ENCODE measurements at places on chromosomes 11 and 22.

GRCh38 chr11:78460471-78460870 is 42.9 kb upstream of the GAB2 start:
- DNase-seq, result no peak

GRCh38 chr11:126756421-126756820 is 244.1 kb downstream of the KIRREL3 start:
- no peak for DNase-seq

DNA sequence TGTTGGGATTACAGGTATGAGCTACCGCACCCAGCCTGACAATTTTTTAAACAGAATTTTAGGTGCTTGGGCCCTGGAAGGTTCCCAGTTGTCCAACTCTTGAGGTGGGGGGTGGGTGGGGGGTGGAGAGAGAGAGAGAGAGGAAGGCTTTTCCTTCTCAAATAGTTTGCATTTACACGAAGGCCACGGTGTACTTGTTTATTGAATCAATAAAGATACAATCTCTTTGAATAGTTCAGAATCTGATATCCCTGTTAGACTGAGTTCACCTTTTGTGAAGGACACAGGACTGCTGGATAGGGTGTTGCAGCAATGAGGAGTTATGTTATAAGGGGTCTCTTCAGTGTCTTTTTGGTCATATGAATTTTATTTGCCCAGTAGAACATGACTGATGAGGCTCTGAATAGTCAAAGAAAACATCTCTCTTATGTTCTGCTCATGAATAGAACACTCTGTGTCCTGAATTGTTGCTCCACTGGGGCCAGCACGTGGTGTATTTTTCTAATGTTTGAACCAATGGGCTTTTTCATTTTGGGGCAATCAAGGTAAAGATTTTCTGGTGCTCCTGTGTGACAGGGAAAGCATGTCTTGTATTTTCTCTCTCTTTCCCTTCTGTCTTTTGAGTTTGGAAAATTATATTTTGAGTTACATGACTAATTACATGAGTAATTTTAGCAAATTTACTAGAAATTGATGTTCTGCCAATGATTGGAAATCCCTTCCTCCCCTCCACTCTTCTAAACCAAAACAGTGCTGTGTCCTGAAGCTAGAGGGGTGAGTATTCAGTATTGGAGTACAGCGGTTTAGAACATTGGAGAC is 61.7 kb downstream of the PTPRJ start:
- no peak for DNase-seq

DNA sequence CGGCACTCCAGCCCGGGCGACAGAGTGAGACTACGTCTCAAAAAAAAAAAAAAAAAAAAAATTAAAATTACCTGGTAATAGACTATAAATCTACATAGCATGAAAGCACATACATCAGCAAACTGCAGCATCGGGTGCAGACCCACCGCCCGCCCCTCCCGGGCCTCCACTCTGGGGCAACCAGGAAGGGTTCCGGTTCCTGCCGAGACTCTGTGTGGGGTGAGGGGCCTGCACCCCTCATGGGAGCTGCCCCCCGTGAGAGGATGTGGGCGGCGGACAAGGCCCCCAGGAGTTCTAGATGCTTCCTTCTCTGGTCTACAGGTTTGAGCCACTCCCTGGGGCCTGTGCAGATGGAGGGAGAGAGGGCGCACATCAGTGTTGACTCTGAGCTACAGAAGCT is 9.1 kb downstream of the DRD4 start:
- no peak for DNase-seq

- no peak for DNase-seq
These were observed 11.1 kb upstream of the PHLDA2 start for GRCh38 chr11:2940147-2940920.

DNA sequence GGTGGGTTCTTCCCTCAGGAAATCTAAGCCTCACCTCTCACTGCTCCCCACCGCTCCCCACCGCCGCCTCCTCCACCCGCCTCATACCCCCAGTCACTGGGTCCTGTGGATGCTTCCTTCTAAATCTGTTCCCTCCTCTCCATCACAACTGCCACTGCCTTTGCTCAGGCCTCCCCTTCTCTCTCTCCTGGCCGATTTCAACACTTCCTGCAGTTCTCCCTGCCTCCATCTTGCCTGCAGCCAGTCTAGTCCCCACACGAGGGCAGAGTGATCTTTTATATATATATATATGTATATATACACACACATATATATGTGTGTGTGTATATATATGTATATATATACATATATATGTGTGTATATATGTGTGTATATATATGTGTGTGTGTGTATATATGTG is 27.8 kb downstream of the CREB3L1 start:
- DNase-seq, result peak; percentile 75

GRCh38 chr11:46978005-46978491 is 41.5 kb downstream of the CSTPP1 start:
- no peak for DNase-seq

DNA sequence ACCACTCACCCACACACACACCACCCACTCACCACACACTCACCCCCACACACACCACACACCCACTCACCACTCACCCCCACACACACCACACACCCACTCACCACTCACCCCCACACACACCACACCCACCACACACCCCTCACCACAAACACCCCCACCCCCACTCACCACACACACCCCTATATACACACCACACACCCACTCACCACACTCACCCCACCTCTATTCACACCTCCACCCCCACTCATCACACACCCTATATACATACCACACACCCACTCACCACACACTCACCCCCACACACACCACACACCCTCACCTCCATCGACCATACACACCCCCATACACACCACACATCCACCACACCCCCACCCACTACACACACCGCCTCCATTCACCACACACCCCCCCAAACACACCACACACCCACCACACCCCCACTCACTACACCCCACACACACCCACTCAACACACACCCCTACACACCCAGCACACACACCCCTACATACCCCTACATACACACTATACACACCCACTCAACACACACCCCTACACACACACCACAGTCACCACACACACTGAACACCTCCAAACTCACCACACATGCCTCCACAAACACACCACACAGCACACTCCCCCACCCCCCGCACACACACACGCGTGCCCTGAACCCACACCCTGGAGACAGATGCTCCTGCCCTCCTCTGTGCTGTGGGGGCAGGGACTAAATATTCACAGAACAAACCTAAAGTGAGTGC is 19.0 kb upstream of the TTLL12 start:
- no peak for DNase-seq

DNA sequence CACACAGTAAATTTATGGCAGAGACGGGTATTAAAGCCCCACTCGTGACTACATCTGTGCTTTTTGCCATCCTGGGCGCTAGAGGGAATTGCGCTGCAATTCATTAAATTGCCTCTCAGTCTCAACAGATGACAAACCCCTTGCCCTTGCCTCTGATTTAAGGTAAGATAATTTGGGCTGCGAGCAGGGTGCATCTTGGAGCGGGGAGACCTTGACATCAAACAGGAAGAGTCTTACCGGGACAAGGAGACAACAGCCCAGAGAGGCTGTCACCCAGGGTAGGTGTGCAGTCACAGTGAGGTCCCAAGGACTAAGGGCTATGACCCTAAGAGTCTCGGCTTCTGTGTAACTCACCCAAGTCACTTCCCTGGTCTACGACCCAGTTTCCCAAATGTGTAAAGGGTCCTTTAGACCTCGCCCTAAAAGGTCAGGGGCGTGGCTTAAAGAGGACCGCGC is 449 bp upstream of the TOM1 start:
- peak; percentile 7 for DNase-seq

DNA sequence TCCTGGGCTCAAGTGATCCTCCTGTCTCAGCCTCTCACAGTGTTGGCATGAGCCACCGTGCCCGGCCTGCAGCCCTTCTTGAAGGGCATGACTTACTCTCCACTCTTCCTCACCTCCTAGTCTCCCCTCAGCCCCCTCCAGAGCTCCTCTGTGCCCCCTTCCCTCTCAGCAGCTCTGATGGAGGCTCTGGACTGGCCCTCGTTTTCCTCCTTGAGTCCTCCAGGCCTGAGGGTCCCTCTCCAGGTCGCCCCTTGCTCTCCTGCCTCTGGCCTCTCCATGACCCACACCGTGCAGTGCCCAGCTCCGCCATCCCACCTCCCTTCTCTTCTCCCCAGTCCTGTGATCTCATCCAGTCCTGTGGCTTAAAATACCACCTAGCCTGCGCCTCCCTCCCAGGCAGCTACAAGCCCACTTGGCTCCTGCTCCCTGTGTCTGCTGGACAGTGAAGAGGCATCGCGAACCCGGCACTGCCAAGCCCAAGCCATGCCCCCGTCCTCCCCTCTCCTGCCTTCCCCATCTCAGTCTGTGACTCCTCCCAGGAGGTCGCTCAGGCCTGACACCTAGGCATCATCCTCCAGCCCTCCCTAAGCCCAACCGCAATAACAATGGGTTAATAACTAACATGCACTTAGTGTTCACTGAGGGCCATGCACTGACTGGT is 11.9 kb downstream of the KCNJ4 start:
- DNase-seq, result no peak

GRCh38 chr11:67289651-67290479 is 762 bp downstream of the ANKRD13D start:
- peak; percentile 37 for DNase-seq

GRCh38 chr11:34437224-34438125 is 1.3 kb upstream of the CAT start:
- DNase-seq, result no peak

DNA sequence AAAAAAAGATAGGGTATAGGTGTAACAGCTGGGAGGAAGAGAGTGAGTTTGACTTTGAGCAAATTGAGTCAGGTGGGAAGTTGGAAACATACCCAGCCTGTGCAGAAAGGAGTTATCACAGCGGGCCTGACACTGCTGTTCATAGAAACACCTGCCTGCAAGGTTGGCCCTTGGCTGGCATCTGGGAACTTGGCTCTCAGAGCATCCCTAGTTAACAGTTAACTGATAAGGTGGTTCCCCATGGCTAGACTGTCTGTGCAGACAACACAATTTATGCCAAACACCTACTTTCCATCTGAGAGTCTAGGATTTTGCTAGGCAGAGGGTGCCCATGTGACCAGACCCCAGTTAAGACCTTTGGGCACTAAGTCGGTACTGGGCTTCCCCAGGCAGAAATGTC is 31.4 kb downstream of the ADAMTS8 start:
- DNase-seq, result no peak

GRCh38 chr11:69642913-69643632 is 2.1 kb downstream of the CCND1 start:
- peak; percentile 75 for DNase-seq

DNA sequence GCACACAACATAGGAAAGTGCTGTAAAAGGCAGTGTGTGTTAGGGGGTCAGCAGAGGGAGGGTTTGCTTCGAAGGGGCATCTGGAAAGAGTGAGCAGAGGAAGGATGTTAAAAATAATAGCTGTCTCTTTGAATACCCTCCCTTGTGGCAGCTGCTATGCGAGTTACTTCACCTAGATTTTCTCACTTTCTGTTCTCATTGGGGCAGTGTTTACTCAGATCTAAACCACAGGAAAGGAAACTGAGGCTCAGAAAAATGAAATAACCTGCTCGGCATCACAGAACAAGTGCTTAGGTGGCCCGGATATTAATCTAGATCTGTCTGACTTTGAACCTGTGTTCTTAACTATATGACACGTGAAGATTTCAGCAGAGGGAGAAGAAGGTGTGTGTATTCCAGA is 125.3 kb downstream of the C11orf91 start:
- DNase-seq, result no peak

GRCh38 chr11:120028897-120029258 is 109.0 kb downstream of the TRIM29 start:
- DNase-seq, result no peak

- DNase-seq, result no peak
These were observed 7.5 kb upstream of the SPTY2D1 start for GRCh38 chr11:18641677-18642076.

DNA sequence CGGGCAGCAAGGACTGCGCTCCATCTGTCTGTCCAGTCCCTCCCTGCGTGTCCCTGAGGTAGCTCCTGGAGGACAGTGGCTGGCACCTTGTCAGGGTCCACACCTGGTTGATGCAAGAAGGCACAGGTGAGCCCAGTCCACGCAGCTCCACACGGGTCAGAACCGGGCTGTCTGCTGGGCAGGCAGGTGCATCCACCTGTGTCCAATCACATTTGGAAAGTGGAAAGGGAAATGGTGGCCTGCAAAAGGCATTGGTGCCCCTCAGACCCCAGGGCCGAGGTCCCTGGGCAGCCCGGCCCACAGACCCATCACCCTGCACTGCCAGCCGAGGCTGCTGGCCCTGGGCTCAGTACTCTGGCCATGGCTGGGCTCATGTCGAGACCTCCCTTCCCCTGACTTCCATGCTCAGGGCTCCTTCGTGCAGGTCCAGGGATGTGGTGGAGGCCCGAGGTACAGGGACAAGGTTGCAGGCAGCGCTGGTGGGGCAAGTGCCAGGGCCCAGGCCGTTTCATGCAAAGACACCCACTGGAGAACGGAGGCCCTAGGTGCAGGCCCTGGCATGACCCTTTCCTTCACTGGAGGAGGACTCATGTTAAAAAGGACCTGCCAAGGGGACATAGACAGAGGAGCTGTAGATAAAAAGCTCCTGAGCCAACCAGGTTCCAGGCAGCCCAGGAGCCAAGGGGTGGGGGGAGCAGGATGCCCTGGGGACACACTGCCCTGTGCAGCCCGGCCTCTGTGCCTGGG is 38.9 kb upstream of the TH start:
- DNase-seq, result no peak

DNA sequence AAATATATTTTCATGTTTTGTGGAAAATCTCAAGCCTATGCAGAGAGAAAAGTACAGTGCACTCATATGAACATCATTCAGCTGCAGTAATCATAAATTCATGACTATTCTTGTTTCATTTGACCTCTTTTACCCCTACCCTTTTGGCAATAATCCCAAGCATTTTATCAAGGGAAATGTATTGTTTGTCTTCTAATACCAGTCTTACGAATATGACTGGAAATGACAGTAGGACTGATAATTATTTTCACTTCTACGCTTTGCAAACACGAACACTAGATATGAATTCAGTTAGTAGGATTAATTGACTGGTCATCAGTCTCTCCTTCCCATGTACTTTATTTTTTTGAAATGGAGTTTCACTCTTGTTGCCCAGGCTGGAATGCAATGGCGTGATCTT is 90.3 kb downstream of the MTMR3 start:
- DNase-seq, result no peak

DNA sequence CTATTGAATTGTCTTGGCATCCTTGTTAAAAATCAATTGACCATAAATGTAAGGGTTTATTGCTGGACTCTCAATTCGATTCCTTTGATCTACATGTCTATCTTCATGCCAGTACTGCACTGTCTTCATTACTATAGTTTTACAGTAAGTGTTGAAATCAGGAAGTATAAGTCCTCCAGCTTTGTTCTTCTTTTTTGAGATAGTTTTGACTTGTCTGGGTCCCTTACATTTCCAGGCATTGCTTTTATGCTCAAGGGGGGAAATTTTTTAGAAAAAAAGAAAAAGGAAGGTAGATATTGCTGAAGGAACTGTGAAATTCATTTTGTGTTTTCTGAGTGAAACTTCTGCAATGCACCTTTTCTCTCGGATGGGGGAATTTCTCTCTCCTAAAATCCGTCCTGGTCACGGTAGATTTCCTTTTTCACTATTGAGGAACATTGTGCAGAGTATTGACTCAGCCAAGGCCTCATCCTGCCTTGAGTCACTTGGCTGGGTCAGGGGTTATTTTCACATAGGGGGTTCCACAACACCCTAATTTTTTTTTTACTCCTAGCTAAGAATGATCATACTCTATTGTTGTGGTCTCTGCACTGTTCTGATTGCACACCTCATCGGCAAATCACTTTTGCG is 2.8 kb upstream of the ACER3 start:
- peak; percentile 83 for DNase-seq

GRCh38 chr22:40436505-40437431 is 66.4 kb downstream of the SGSM3 start:
- DNase-seq, result peak; percentile 92

GRCh38 chr11:74678591-74679512 is 52.4 kb downstream of the CHRDL2 start:
- DNase-seq, result no peak

GRCh38 chr22:17552737-17553136 is 10.6 kb upstream of the SLC25A18 start:
- no peak for DNase-seq
